Neural crest cell (in vitro differentiated cells): ENCODE measurements at places on chromosomes 16 and 17.

DNA sequence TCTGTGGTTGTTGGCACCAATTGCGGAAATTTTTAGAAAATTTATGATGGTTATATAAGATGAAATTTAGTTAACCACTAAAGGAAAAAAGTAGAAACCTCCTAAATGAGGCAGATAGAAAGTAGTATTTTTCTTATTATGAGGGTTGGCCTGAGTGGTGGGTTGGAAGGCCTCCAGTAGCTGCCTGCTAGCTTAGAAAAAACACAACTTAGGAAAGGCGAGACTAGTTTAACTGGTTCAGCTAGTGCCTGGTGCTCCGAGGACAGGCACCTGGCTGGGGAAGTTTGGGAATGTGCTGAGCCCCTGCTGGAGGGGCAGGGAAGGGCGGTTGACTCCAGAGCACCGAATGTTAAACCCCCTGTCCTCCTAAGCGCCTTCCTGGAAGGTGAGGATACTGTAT is 19.9 kb downstream of the LDHD start:
- DNase-seq = no peak

- DNase-seq = no peak
Measured at GRCh38 chr16:2833776-2834175, 3.7 kb downstream of the ZG16B start.

DNA sequence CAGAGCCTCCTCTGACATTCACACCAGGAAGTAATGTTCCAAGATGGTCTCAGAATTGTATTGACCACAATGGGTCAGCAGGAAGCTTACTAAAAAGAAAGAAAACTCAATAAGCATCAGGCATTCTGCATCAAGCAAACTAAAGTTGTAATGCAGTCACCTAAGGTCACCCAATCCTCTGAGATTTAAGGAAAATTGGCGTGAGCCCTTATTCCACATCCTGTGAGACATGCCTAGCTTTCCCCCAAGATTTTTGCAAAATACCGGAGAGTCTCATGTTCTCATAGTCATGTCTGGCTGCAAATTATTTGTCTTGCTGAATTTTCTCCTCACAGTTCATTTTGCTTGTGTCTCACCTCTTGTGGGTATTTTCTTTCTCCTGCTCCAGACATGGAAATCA is 417.1 kb upstream of the SOX9 start:
- no peak for DNase-seq

GRCh38 chr16:11576427-11577289 is 10.1 kb downstream of the LITAF start:
- no peak for DNase-seq

DNA sequence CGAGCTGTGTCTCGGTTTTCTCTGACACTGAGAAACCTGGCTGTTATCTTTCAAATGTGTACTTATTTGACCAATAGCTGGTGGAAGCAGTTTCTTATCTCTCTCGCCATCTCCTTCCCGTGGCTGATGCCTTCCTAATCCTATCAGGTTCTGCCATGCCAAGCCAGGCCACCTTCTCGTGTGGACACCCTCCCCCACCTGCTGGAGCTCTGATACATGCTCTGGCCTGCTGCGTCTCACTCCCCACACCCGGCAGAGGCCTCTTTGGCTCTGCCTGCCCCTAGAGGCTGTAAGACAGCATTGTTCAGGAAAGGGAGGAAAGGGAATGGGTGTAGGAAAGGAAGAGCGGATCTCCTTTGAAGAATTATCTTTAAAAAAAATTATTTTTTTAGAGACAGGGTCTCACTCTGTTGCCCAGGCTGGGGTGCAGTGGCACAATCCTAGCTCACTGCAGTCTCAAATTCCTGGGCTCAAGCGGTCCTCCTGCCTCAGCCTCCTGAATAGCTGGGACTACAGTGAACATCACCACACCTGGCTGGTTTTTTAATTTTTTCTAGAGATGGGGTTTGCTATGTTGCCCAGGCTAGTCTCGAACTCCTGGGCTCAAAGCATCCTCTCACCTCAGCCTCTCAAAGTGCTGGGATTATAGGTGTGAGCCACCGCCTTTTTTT is 7.5 kb upstream of the ARMC5 start:
- DNase-seq = no peak

GRCh38 chr17:34259146-34259545 is 4.1 kb downstream of the CCL2 start:
- no peak for DNase-seq

DNA sequence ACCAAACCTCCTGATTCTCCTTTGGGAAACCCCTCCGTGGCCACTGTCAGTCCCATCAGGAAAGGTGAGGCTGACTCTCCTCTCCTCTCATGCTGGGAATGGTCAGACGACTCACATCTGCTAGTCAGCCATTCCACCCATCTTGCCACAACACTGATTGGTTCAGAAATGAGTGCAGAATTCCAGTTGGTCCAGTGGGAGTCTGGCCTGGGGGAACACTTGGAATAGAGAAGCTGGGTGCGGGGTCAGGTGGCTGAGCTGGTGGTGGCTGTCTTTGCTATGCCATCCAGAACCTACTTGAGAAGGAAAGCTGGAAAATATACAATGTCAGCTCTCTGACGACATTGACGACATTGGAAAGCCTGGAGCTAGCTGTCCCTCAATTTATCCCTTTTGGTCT is 23.6 kb upstream of the PLLP start:
- no peak for DNase-seq

GRCh38 chr16:85187002-85187401 is 74.7 kb upstream of the CIBAR2 start:
- no peak for DNase-seq

- no peak for DNase-seq
Measured at GRCh38 chr17:38588788-38589174, 17.0 kb downstream of the SRCIN1 start.

DNA sequence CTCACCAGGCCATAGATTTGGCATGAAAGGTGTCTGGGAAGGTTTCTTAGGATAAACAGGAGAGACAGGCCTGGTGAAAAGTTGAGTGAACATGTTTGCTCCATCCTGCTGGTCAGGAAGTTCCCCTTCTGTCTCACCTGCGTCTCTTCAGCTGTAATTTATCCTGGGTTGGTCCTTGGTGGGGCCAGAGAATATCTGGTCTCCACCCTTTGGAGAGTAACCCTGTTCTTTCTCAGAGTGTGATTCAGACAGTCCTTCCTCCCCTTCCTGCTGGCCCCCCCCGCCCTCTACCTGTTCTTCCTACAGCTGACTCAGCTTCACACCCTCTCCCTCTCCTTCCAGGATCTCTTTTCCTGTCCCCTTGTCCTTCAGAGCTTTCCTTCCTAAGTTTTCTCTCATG is 17.1 kb downstream of the MINK1 start:
- no peak for DNase-seq

DNA sequence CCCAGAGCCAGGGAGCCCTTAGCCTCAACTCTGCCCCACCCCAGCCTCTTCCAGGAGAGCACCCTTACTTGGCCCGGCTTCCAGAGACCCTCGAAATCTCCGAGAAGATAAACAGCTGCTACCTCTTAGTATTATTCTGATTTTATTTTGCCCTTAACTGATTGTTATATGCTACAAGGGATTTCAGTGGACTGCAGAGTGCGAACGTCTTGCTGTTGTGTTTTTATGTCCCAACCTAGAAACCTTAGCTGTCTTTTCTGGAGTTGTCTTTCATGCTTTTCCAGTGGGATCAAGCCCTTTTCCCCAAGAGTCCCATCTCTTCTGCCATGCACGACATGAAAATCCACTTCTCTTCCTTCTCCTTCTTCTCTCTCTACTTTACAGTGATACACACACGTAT is 47.0 kb downstream of the SNX20 start:
- no peak for DNase-seq

GRCh38 chr16:12497526-12497925 is 306.2 kb downstream of the CPPED1 start:
- DNase-seq = peak; percentile 6

GRCh38 chr16:56600398-56600999 is 7.9 kb upstream of the MT2A start:
- peak; percentile 35 for DNase-seq

DNA sequence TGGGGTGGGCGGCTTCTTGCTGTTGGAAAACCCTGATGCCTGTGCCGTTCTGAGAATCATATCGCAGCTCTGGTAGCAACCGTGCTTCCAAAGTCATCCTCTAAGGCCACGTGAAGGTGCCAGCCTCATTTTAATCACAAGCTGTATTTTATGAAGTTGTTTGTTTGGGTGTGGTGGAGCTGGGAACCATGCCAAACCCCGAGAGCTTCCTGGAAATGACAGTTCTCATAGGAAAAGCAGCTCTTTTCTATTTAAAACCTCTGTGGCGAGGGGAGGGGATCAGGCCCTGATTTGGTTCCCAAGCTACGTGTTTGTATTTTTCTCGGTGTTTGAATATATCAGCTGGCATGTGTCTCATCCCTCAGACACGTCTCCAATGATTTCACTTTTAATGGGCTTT is 21.7 kb downstream of the KNOP1 start:
- DNase-seq = no peak

GRCh38 chr17:1011760-1012735 is 15.1 kb downstream of the TIMM22 start:
- no peak for DNase-seq

GRCh38 chr17:65062171-65062915 is 5.8 kb upstream of the GNA13 start:
- DNase-seq = no peak

GRCh38 chr17:78323826-78324390 is 36.0 kb downstream of the SOCS3 start:
- DNase-seq = no peak
